ENCODE measurements at places on chromosomes 3 and 15. TPM values are rescaled to one million over a fixed set of nuclear protein-coding genes. Genes with fewer than 3 reads are reported as not detected.

Gene ADGRG7
- total RNA-seq: not detected

Gene PAK6
- 10.7 TPM for total RNA-seq

Gene GOLGA8H
- not detected for total RNA-seq

Gene GOLGA6A
- not detected for total RNA-seq

Gene SCN11A
- not detected for total RNA-seq

Gene PLIN1
- 1.0 TPM for total RNA-seq

DNA sequence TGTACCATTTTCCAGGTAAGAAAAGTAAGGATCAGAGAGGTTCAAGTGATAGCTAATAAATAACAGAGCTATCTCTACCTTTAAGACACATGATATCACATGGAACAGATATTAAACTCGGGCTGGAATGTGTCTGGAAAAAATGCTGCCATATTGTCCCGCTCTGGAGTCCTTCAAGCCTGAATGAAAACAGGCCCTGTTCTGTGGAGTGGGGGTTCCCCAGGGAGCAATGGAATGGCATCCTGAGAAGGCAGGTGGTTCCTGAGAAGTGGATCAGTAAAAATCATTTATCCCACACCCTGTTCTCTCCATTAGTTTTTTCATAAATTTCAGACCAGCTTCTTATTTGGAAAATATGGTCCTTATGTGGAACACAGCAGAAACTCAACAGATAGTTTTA, 57.3 kb upstream of the PRTG start:
- no peak overlapping the region for H3K4me3 ChIP-seq
- no peak for DNase-seq
- no peaks in the 10 kb centered on the region for H3K36me3 ChIP-seq
- no peak overlapping the region for H3K27ac ChIP-seq
- H3K4me1 ChIP-seq: peaks cover 16% of the 10 kb centered on the region
- no peaks in the 10 kb centered on the region for H3K27me3 ChIP-seq

DNA sequence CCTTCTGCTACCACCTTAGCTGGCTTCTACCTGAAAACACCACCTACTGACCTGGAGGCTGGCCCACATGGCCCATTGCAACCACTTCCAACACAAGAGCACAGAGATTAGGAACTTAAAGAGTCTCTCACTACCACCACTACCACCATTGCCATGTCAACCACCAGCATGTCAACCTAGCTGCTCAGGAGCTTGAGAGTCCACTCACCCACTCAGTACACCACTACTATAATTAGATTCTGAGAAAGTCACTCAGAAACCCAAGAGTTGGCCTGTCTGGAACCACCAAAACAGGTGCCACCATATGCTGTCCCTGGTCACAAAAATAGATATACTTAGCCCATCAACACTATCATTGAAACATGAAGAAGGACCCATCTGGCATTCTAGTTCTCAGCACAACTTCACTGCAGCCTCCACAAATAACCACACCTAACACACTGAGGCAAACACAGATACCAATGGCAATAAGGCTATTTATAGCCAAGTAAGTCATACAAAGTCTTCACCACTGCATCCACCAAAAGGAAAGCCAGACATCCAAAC, 806.7 kb upstream of the EPHA6 start:
- H3K36me3 ChIP-seq: no peaks in the 10 kb centered on the region
- no peak overlapping the region for H3K4me3 ChIP-seq
- no peak overlapping the region for H3K27ac ChIP-seq
- no peaks in the 10 kb centered on the region for H3K27me3 ChIP-seq

- no peaks in the 10 kb centered on the region for H3K27me3 ChIP-seq
- no peaks in the 10 kb centered on the region for H3K36me3 ChIP-seq
- no peaks in the 10 kb centered on the region for H3K4me1 ChIP-seq
- DNase-seq: no peak
- no peak overlapping the region for H3K4me3 ChIP-seq
Observed at GRCh38 chr15:85770096-85771041, 24.4 kb downstream of the KLHL25 start.

GRCh38 chr15:48421362-48421761, 90.1 kb downstream of the DUT start:
- no peak for DNase-seq
- no peak overlapping the region for H3K4me3 ChIP-seq
- H3K27me3 ChIP-seq: no peaks in the 10 kb centered on the region
- no peak overlapping the region for H3K27ac ChIP-seq

DNA sequence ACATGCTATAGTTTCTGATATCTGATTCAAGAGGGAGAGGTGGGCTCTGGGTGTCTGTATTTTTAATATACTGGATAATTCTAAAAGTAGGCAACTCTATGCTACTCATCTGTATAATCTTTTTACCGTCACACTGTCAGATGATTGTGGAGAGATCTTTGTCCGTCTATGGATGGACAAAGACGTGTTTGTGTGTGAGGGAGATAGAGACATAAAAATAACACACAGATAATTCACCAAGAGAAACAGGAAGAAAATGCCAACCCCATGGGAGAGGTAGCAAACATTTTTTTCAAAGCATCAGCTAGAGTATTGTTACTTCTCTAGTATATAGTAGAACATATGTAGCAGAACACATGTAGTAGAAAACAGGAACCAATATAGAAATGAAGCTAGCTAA, 346.1 kb downstream of the AGBL1 start:
- no peaks in the 10 kb centered on the region for H3K4me1 ChIP-seq
- no peaks in the 10 kb centered on the region for H3K27me3 ChIP-seq
- no peak overlapping the region for H3K4me3 ChIP-seq
- H3K27ac ChIP-seq: no peak overlapping the region

- H3K27me3 ChIP-seq: no peaks in the 10 kb centered on the region
- H3K36me3 ChIP-seq: peaks cover 12% of the 10 kb centered on the region
- H3K4me1 ChIP-seq: peaks cover 81% of the 10 kb centered on the region
- no peak for DNase-seq
- H3K27ac ChIP-seq: peak overlapping the region; percentile 90
- peak overlapping the region; percentile 56 for H3K4me3 ChIP-seq
Observed at GRCh38 chr3:46429671-46430070, 22.6 kb downstream of the CCRL2 start.

- no peaks in the 10 kb centered on the region for H3K27me3 ChIP-seq
- H3K4me1 ChIP-seq: peaks cover 31% of the 10 kb centered on the region
- no peaks in the 10 kb centered on the region for H3K36me3 ChIP-seq
Observed at GRCh38 chr3:72887343-72887704, 522 bp upstream of the GXYLT2 start.

DNA sequence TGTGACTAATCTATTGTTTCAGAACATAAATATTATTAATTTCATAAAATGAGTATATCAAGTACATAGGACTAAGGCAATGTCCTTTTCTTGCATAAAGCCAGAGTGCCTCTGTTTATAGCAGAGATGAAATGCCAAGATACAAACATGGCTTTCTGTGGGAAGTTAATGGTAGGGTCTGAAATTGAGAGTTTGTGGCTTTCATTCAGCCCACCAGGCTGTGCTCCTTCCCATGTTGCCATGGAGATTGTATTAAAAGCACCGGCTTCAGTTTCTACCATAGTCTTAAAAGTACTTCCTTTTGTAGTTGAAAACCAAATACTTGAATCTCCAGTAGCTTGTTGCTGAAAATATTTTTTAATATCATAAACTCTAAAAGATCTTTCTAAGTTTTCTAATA, 114.0 kb downstream of the LRRC28 start:
- H3K36me3 ChIP-seq: no peaks in the 10 kb centered on the region
- H3K27ac ChIP-seq: no peak overlapping the region
- no peaks in the 10 kb centered on the region for H3K4me1 ChIP-seq
- H3K27me3 ChIP-seq: no peaks in the 10 kb centered on the region
- H3K4me3 ChIP-seq: no peak overlapping the region
- no peak for DNase-seq

GRCh38 chr15:76973362-76973743, 21.6 kb upstream of the PSTPIP1 start:
- no peak overlapping the region for H3K4me3 ChIP-seq
- H3K36me3 ChIP-seq: no peaks in the 10 kb centered on the region
- H3K27ac ChIP-seq: no peak overlapping the region
- no peak for DNase-seq
- no peaks in the 10 kb centered on the region for H3K4me1 ChIP-seq

DNA sequence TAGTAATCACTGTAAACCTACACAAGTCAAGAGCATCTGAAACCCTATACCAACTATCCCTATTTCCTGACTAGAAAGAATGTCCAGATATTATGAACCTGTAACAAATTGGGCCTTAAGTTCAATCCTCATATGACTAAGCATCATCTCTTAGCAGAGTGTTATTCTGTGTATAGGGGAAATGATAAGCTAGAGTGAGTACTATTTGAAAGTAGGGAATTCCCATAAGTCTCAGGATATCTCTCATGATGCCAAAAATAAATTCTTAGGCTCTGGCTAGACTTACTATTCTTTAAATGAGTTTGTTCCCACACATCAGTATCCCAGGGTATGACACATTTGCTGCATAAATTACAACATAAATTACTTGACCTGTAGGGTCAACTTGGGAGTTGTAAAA, 15.3 kb downstream of the MRPL47 start:
- no peak overlapping the region for H3K4me3 ChIP-seq
- no peaks in the 10 kb centered on the region for H3K4me1 ChIP-seq
- H3K36me3 ChIP-seq: peaks cover 44% of the 10 kb centered on the region
- H3K27me3 ChIP-seq: no peaks in the 10 kb centered on the region
- H3K27ac ChIP-seq: no peak overlapping the region
- no peak for DNase-seq

DNA sequence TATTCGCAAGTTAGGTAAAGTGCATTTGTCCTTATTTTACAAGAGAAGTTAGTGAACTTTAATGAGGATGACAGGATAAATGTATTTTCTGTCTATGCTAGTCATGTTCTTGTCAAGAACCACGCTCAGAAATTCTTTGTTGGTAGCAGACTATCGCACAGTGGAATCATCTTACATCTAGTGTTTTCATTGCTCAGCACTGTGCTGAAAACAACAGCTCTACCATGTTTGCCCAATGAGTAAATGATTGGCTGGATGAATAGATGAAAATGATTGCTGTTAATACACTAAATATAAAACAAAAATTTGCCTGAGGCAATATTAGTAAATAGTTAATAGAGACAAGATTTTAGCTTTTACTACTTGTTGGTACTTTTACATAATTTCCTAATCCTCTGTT, 265.3 kb upstream of the GOLIM4 start:
- H3K27ac ChIP-seq: no peak overlapping the region
- no peaks in the 10 kb centered on the region for H3K36me3 ChIP-seq
- no peaks in the 10 kb centered on the region for H3K27me3 ChIP-seq
- no peak for DNase-seq

GRCh38 chr15:70875001-70875782, 17.0 kb downstream of the THAP10 start:
- H3K27ac ChIP-seq: no peak overlapping the region
- no peaks in the 10 kb centered on the region for H3K27me3 ChIP-seq
- no peak for DNase-seq

- no peaks in the 10 kb centered on the region for H3K4me1 ChIP-seq
- no peak overlapping the region for H3K27ac ChIP-seq
- no peaks in the 10 kb centered on the region for H3K36me3 ChIP-seq
- peaks cover 9% of the 10 kb centered on the region for H3K27me3 ChIP-seq
Observed at GRCh38 chr3:13717222-13717895, 162.5 kb downstream of the WNT7A start.

- no peak overlapping the region for H3K4me3 ChIP-seq
- H3K27ac ChIP-seq: no peak overlapping the region
- no peaks in the 10 kb centered on the region for H3K27me3 ChIP-seq
- H3K36me3 ChIP-seq: no peaks in the 10 kb centered on the region
- DNase-seq: no peak
Observed at GRCh38 chr15:64636556-64636955, 138.8 kb downstream of the RBPMS2 start.

DNA sequence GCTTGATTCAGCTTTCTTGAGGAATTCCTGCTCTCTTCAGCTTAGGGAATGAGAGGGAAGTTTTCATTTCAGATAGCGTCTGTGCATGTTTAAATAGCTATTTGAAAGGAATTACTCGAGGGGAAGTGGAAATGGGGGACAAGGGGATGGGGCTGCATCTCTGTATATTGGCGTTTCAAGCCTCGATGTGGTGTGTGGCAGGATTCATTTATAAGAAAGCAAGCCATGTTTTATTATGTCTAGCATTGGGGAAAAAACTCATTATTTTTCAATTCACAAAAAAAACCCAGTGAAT, 1.0 kb downstream of the ATP2C1 start:
- DNase-seq: no peak
- no peaks in the 10 kb centered on the region for H3K27me3 ChIP-seq
- peaks cover 21% of the 10 kb centered on the region for H3K4me1 ChIP-seq
- H3K27ac ChIP-seq: peak overlapping the region; percentile 78

GRCh38 chr15:70094690-70095311, 2.9 kb downstream of the TLE3 start:
- DNase-seq: no peak
- no peak overlapping the region for H3K27ac ChIP-seq
- H3K36me3 ChIP-seq: 0 out of 2 replicates have a peak, but pooled peaks cover 9% of the 10 kb centered on the region
- peak overlapping the region; percentile 84 for H3K4me3 ChIP-seq

- DNase-seq: no peak
- no peak overlapping the region for H3K27ac ChIP-seq
- 0 out of 2 replicates have a peak, but pooled peaks cover 3% of the 10 kb centered on the region for H3K4me1 ChIP-seq
- H3K36me3 ChIP-seq: no peaks in the 10 kb centered on the region
Observed at GRCh38 chr3:141439589-141439988, 47.2 kb upstream of the RASA2 start.

DNA sequence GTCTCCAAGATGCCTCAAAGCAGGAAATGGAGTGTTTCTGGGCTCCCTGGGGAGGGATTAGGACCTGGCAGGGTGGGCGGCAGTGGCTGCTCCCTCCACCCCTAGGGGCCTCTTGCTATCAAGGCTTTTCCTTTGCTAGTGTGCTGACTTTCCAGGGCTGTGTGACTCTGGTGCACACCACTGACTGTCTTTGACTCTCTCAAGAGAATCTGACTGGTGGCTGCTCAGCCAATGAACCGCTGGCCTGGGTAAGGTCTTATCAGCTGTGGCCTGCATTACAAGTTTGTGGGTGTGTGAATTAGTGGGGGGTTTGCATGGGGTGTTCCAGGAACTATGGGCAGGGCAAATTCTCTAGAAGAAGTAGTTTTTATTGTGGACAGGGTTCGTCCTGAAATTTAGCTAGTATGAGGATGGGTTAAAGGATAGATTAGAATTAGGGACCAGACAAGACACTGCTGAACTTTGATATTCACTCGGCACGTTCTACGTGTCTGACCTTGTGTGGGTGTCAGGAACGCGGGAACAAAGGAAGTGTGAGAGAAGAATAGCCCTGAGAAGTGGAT, 29.5 kb downstream of the SIAH2 start:
- H3K27me3 ChIP-seq: no peaks in the 10 kb centered on the region
- H3K27ac ChIP-seq: no peak overlapping the region
- H3K36me3 ChIP-seq: no peaks in the 10 kb centered on the region
- peaks cover 22% of the 10 kb centered on the region for H3K4me1 ChIP-seq
- H3K4me3 ChIP-seq: no peak overlapping the region

DNA sequence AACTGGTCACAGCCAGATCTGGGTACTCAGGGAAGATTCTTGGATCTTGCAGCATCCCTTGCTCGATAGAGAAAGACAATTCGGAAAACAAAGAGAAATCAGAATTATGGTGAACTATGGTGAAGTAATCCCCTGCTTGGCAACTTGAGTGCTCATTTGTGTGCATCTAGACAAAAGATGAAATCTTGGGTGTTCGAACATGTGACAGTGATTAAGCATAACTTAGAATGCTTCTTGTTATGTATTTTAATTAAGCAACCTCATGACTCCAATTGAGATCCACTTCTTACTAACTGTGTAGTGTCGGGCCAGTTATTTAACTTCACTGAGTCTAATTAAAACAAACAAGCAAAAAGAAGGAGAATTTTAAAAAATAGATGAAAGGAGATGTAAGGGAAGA, 56.5 kb downstream of the ZNF385D start:
- no peaks in the 10 kb centered on the region for H3K4me1 ChIP-seq
- H3K27me3 ChIP-seq: no peaks in the 10 kb centered on the region
- H3K36me3 ChIP-seq: no peaks in the 10 kb centered on the region
- H3K4me3 ChIP-seq: no peak overlapping the region
- H3K27ac ChIP-seq: no peak overlapping the region

GRCh38 chr15:67720556-67721175, 104.6 kb upstream of the SKOR1 start:
- H3K4me3 ChIP-seq: no peak overlapping the region
- DNase-seq: no peak
- H3K36me3 ChIP-seq: no peaks in the 10 kb centered on the region
- no peak overlapping the region for H3K27ac ChIP-seq
